ENCODE measurements at places on chromosomes 12 and 14. TPM values are rescaled to one million over a fixed set of nuclear protein-coding genes. Genes with fewer than 3 reads are reported as not detected.

- H3K36me3 ChIP-seq: no peaks in the 10 kb centered on the region
- no peaks in the 10 kb centered on the region for H3K27me3 ChIP-seq
- no peaks in the 10 kb centered on the region for H3K4me1 ChIP-seq
- DNase-seq: no peak
Observed at GRCh38 chr14:104420990-104421389, 158.6 kb upstream of the C14orf180 start.

DNA sequence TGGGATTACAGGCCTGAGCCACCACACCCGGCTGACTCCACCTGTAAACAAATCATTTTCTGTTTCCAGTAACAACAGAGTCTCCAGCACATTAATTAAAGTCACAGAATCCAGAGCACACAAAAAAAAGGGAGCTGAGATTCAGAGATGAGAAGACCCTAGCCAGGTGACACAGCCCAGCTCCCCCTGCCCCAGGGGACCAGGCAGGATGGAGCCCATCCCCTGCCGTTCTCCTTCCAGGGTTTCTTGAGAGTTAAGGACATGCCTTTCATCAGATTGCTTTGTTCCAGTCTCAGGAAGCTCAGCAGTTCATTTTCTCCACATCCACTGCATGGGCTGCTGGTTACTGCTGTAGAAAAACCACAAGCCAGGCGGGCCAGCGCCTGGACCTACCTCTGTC, 81.2 kb downstream of the RIMBP2 start:
- H3K27me3 ChIP-seq: peaks cover 11% of the 10 kb centered on the region
- H3K27ac ChIP-seq: no peak overlapping the region
- no peak overlapping the region for H3K4me3 ChIP-seq
- DNase-seq: no peak
- H3K4me1 ChIP-seq: no peaks in the 10 kb centered on the region

DNA sequence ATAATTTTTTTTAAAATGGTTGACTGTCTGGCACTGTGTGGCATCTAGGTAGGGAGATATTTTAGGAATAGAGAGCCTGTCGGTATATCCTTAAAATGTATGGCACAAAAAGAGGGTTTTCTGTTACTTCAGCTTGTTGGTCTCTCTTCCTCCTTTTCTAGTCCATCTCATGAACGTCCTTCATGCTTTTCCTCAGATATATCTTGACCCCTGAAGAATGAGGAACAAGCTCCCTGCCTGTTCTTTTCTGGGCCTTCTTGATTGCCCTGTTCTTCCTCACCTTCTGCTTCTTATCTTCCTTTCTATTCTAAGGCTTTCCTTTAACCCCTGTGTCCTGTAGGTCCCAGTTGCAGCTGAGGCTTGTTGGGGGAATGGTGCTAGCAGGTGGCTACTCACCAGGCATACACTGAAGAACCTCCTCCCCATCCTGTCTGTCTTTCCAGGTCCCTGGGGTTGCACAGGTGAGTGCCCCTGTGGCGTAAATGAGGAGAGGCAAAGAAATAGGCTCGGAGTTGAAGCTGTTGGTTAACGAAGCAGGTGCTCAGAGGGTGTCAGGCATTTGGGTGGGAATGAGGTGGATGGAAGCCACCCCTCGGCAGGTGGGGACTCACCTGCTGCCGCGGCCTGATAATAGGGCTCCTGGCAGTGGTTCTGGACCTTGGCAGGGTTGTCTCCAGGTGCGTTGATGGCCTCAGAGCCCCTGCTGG, 7.2 kb upstream of the C1R start:
- H3K4me3 ChIP-seq: no peak overlapping the region
- H3K27ac ChIP-seq: no peak overlapping the region
- no peaks in the 10 kb centered on the region for H3K36me3 ChIP-seq
- no peaks in the 10 kb centered on the region for H3K27me3 ChIP-seq
- H3K4me1 ChIP-seq: no peaks in the 10 kb centered on the region

Gene MYF5
- not detected for polyA plus RNA-seq

Gene VRTN
- not detected for polyA plus RNA-seq
